ENCODE measurements at places on chromosomes 6 and 20.
A peak's percentile ranks its signal among the peaks of the same experiment; 100 is the strongest.

- peak; percentile 99 for DNase-seq
Observed at GRCh38 chr20:62652041-62652893, 10.0 kb downstream of the SLCO4A1 start.

- DNase-seq: peak; percentile 96
Observed at GRCh38 chr6:112223070-112223861, 31.1 kb downstream of the LAMA4 start.

- no peak for DNase-seq
Observed at GRCh38 chr6:154969796-154970195, 25.3 kb upstream of the TIAM2 start.

GRCh38 chr6:159760602-159761057 lies 1.2 kb upstream of the ACAT2 start:
- peak; percentile 36 for DNase-seq

DNA sequence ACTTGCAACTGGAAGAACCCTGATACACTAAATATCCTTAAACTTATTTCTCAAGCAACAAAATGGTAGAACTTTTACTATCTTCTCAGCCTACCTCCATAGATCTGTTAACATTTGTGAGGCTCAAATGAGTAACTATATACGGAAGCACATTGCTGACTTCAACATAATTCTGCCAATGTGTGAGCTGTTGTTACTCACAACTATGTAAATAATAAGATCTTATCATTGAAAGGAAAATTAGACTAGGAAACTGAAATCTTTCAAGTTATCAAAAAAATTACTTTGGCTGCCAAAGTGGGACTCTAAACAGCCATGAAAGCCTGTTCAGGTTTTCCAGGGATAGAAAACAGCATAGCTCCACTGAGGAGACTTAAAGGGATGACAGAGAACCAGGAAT lies 40.2 kb upstream of the TASP1 start:
- no peak for DNase-seq

- DNase-seq: no peak
Observed at GRCh38 chr6:105014448-105014847, 57.5 kb downstream of the LIN28B start.

- DNase-seq: no peak
Observed at GRCh38 chr6:92763680-92764079, 655.7 kb downstream of the EPHA7 start.

- DNase-seq: no peak
Observed at GRCh38 chr6:87914637-87915395, 132.8 kb upstream of the SPACA1 start.

DNA sequence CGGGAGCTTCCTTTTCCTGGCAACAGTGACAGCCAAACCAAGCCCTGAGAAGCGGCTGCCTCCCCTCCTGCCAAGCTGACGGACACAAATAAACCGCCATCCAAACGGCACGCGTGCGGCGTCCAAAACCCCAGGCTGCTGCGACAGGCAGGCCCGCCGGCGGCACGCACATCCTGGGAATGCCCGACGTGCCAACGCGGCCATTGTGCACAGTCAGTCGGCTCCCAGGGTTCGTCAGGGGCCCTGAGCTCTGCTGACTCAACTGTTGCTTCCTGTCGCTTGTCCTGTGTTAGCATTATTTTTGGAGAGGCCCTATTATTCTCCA lies 6.8 kb downstream of the JAG1 start:
- no peak for DNase-seq

GRCh38 chr20:24951536-24952083 lies 2.5 kb downstream of the CST7 start:
- no peak for DNase-seq

- peak; percentile 71 for DNase-seq
Observed at GRCh38 chr6:90284236-90285041, 12.2 kb downstream of the BACH2 start.

DNA sequence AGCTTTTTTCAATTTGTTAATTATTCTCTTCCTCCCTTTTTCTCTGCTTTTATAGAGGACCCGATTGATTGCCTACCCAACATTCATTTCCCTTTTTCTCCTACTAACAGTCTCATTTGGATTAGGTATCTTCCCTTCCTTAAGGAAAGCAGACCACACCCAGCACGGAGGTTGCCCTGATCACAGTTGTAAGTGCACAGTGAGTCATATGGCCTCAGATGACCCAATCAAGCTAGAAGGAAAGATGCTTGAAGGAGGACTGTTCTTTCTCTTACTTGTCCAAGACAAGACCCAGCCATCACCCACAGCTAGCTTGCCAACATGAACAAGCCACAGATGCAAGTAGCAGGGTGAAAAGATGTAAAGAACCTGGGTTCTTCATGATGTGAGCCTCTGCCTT lies 518.6 kb downstream of the PKHD1 start:
- no peak for DNase-seq

DNA sequence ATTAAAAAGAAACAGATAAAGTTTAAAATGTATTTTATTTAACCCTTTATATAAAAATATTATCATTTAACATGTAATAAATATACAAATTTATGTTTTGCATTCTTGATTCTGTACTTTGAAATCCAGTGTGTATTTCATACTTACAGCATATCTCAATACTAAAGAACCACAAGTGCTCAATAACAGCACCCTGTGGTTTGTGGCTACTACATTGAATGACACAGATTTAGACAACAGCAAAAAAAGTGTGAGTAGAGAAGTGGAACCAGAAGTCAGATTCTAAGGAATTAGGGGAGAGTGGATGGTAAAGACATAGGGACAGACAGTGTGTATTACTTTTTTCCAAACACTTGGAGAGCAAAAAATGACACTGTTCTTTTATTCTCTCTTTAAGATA lies 524.5 kb downstream of the BMP2 start:
- DNase-seq: no peak

DNA sequence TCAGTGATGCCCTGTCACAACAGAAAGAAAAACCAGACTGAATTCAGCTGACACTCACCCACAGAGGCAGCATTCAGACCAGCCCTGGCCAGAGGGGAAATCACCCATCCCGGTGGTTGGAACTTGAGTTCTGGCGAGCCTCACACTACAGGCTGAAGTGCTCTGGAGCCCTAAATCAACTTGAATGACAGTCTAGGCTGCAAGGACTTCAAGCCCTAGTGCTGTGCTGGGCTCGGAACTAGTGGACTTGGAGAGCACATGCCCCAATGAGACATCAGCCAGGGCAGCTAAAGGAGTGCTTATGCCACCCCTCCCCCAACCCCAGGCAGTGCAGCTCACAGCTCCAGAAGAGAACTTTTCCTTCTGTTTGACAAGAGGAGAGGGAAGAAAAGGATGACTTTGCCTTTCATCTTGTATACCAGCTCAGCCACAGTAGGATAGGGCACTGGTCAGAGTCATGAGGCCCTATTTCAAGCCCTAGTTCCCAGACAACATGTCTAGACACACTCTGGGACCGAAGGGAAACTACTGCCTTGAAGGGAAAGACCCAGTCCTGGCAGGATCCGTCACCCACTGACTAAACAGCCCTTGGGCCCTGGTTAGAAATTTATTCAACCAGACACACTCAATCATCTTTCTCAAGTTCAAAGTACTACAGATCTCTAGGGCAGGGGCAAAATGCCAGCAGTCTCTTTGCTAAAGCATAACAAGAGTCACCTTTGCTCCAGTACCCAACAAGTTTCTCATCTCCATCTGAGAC lies 43.2 kb upstream of the PNRC1 start:
- no peak for DNase-seq

DNA sequence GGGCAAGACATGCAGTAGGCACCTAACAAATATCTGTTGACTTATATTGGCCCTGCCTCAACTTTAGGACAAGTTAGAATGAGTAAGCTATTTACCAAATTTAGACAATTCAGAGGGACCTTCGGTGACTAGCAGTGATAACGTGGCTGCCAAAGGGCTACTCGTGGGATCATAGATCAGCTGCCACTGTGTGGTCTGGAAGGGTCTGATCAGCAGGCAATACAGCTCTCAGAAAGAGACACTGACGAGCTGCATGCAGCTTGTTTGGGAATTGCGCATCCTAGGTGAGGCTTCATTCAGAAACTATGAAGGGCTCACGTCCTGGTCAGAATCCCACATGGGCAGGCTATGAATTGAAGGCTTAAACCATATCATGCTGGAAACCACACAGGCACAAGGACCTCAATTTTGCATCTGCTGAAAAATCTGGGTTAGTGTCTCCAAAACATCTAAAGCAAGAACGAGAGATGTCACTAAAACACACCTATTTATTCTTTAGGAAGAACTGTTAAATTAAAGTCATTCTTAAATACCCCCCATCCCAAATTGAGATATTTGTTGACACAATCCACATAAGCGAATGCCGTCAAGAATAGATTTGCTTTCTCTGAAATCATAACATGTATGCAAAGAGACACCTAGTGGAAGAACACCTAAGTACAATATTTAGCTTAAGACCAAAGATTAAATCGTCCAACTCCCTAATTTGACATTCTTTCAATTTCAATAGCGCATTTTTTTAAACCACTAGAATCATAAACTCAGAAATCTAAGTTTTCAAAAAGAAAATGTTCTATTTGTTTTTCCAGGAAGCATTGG lies 79.6 kb downstream of the IPCEF1 start:
- peak; percentile 54 for DNase-seq

DNA sequence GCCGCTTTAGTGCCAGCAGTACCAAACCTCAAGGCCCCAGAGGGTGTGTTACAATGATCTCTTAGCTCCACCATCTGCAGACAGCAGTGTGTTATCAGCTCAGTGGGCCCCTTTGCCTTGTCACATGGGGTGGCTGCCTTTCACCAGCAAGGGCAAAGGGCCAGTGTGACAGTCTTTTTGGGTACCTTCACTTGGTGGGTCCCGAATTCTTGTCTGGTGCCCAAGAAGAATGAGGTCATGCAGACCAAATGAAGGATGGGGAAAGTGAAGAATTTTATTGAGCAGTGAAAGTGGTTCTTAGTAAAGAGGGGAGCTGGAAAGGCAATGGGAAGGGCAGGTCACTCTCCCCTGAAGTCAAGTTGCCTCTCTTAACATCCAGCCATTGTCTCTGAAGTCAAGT lies 2.9 kb upstream of the SMIM28 start:
- DNase-seq: no peak

DNA sequence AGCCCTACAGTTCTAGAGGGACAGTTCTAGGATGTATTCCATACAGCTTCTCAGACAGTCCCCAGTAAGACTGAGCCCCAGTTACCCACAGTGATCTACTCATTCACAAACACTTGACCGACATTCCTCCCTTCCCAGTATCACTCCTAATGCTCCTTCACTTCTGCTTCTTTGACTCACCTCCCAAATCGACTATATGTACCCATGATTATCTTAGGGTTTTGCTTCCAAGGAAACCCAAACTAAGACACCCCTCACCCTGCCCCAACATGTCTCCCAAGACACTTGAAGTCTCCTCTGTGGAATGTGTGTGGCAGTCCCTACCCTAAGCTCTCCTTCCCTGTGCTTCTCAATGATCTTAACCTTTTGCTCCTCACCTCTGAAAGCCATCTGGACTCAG lies 23.6 kb upstream of the TGM6 start:
- DNase-seq: no peak

GRCh38 chr6:151577257-151577656 lies 83.4 kb downstream of the CCDC170 start:
- no peak for DNase-seq

- DNase-seq: peak; percentile 47
Observed at GRCh38 chr6:139418481-139419132, 44.2 kb upstream of the CITED2 start.

DNA sequence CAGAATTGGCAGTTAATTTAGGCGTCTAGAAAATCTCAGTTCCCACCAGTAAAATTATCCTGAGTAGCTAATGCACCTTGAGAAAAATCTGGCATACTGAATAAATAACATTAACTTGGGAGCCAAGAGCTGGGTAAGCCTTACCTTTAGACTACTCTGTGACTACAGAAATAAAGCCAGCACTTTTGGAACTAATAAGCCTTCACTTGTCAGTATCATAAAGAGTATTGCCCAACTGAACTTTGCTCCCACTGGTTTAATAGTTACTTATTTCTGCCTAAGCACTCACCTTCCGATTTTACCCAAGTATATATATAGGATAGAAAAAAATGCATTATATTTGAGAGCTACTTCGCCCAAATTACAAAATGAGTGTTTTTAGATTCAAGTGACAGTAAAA lies 10.7 kb downstream of the FAM8A1 start:
- no peak for DNase-seq

- DNase-seq: peak; percentile 2
Observed at GRCh38 chr20:53162251-53162835, 190.2 kb downstream of the TSHZ2 start.

DNA sequence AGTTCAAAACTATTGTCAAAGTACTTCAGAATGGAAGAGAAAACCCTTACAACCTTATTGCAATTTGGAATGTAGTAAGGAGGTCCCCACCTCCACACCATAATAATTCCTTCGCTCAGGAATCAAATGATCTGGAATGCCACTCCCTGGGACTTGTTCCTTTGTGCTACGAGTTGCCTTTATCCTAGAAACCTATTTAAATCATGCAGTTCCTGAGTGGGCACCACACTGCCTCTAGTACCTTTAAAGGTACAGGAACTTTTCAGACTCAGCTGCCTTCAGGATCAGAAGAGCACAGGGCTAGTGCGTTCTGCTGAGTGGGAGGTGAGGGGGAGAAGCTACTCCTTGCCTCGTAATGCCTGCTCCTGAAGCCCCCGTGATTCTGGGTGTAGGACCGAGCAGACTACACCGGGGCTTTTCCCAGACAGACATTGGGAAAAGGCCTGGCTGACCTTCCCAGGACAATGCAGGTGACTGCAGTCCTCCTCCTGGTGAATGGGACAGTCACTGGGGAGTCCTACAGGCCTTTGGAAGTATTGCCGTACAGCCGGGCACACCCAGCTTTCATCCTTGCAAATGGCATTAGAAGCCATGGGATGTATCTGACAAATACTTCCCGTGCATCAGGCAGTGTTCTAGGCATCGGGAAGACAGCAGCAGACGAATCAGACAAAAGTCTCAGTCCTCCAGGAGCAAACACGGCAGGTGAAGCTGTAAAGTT lies 11.8 kb upstream of the TUBB2B start:
- no peak for DNase-seq

DNA sequence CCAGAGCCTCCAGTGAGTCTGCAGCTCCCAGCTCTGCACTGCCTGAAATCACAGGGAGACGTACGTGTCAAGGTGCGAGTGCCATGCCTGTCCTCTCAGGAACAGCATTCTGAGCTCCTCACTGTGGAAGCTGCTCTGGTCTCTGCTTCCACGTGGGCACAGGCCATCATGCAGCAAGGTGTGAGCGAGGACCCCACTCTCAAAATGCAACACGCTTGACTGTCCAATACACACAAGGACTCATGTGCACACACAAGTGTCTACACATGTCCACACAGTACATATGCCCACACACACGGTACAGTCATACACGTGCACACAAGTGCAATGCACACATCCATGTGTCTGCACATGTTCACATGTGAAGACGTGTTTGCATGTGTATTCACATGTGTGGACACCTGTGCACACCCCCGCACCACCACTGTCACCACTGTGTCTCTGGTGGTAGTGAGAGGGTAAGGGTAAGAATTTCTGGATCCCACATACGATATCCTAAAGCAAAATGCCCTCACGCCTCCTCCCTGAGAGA lies 260.5 kb downstream of the DLL1 start:
- DNase-seq: no peak

- no peak for DNase-seq
Observed at GRCh38 chr6:36924131-36924530, 30.4 kb upstream of the PI16 start.

GRCh38 chr6:160978141-160978901 lies 13.2 kb upstream of the MAP3K4 start:
- DNase-seq: peak; percentile 82

GRCh38 chr20:44402391-44403193 lies 47.1 kb downstream of the HNF4A start:
- no peak for DNase-seq

Data from fibroblast of gingiva (primary cell).